ENCODE measurements at places on chromosomes 3 and 15.
A peak's percentile ranks its signal among the peaks of the same experiment; 100 is the strongest.

DNA sequence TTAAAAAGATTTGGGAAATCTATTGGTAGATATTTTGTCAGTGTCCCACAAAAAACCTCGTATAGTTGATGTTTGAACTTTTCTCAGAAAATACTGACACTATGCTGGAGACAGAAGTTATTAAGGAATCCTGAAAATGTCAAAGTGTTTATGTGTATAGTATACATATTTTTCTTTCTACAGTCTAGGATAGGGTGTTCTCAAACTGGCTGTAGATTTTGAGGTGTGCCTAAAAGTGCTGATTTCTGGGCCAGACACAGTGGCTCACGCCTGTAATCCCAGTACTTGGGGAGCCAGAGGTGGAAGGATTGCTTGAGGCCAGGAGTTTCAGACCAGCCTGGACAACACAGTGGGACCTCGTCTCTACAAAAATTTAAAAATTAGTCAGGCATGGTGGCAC lies 322.0 kb downstream of the NLGN1 start:
- no peak for DNase-seq

- peak; percentile 31 for DNase-seq
Measured at GRCh38 chr3:128123156-128123537, 465 bp downstream of the RUVBL1 start.

DNA sequence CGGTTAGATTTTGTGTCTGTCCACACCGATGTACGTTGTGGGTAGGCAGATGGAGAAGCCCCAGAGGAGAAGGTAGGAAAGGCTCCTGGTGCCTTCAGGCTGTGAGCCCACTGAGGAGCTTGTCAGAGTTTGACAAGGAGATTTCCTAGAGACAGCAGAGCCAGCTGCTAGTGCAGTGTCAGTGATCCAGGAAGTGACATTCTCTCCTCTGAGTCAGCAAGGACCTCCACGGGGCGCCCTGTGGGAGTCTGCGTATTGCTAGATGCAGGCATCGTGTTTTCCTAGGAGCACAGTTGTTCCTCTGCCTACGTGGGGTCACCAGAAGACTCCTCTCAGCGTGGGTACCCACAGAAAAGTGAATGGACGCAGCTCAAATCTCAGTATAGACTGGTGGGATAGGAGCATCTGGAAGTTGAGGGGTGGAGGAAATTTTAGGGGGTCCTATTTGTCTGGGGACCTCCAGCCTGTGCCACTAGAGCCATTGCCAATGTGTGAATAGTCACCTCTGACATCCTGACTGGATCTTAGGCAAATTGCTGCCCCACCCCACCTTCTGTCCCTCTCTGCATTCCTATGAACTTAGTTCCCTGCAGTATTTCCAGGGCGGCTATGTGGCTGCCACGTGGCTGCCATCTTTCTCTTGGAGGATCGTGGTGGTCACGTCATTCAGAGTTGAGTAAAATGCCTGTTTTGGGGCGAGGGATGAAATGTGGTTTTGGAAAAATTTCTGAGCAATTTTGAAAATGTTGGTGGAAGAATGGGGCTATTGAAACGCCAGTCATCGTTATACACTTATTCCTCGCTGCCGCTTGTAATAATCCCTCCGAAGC lies 84.8 kb upstream of the KLHL25 start:
- no peak for DNase-seq

DNA sequence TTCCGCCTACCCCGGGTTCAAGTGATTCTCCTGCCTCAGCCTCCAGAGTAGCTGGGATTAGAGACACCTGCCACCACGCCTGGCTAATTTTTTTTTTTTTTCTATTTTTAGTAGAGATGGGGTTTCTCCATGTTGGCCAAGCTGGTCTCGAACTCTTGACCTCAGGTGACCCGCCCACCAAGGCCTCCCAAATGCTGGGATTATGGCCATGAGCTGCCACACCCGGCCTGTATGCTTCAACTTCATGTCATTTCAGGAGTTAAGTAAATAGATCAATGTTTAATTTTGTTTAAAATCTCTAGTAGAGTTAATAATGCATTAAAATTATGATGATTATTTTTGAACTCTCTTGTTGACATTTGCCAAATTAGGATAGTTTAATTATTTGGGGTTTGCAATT lies 121.1 kb upstream of the ALDH1A3 start:
- DNase-seq: no peak

DNA sequence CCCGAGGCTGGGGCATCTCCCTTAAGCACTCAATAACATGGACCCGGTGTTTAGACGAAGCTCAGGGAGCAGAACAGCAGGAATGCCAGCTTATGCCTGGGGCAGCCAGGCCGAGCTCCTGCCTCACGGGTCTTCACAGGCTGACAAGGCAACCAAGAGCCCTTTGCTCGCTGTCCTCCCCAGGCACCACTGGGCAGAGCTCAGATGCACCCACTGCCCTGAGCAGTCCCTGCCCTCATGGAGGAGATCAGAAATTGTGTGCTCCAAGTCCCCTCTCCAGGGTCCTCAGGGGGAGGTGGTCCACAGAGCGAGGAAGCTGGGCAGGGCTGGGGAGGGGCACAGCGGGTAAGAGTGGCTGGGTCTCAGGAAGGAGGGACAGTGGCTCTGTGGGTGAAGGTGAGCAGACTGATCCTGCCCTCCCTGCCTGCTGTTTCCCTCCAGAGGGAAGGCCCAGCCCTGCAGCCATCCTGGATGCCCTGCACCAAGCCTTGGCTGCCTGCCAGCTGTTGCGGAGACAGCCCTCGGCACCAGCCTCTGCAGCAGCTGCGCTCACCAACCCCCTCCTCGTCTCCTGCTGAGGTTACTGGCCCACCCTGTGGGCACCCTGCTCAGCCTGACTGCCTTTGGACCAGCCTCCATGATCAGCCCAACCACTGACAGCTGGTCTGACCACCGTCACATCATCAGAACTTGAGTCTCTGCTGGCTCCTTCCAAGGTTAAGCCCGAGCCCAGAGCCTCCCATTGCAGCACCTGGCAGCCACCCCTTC lies 21.1 kb upstream of the GP9 start:
- no peak for DNase-seq

DNA sequence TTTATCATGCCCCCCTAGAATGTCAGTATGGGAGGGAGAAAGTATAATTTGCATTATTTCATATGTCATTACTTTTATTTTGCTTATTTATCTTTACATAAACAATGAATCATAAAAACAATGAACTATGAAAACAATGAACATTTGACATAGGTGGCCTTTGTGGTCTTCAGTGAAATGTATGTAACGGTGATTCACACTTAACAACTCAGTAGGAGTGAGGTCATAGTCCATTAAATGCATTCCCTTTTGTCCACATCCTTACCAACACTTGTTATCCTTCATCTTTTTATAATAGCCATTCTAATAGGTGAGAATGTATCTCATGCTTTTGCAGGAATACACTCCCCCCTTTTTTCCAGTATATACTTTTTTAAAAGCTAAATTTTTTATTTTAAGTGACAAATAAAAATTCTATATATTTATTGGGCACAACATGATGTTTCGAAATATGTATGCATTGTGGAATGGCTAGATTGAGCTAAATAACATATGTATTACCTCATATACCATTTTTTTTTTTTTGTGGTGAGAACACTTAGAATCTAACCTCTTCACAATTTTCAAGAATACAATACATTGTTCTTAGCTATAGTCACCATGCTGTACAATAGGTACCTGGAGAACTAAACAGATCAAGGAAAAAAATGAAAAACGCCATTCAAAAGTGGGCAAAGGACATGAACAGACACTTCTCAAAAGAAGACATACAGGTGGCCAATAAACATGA lies 189.5 kb downstream of the WDR72 start:
- no peak for DNase-seq

- DNase-seq: no peak
Measured at GRCh38 chr3:71881041-71881440, 96.1 kb upstream of the PROK2 start.

DNA sequence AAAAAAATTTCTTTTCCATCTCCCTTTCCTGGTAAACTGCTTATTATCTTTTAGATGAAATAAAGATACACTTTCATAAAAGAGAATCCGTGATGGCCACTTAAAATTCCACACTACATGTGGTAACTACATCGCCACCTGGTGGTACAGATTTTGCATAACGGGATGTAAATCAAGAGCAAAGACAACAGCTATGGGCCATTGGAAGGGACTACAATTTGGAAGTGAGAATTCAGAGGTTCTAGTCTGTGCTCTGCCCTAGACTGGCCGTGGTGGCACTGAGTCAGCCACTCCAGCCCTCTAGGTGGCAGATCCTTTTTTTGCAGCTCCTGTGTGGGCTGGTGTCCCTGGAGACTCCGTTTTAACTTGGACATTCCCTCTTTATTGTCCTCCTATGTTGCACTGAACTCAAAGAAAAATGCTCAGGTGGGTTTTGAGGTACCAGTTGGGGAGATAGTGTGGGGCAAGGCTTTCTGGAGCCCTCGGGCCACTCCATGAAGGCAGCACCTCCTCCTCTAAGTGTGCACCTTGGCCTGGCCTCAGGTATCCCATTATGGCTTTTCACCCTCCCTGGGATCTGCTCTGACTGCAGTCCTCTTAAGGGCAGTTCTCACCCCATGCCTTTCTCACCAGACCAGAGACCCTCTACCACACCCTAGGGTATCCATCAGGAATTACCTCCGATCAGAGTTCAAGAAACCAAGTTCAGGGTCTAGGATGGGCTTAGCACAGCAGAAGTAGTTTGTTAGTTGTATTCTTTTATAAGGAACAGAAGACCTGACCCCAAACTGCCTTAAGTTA lies 54.9 kb downstream of the SPSB4 start:
- DNase-seq: peak; percentile 19

DNA sequence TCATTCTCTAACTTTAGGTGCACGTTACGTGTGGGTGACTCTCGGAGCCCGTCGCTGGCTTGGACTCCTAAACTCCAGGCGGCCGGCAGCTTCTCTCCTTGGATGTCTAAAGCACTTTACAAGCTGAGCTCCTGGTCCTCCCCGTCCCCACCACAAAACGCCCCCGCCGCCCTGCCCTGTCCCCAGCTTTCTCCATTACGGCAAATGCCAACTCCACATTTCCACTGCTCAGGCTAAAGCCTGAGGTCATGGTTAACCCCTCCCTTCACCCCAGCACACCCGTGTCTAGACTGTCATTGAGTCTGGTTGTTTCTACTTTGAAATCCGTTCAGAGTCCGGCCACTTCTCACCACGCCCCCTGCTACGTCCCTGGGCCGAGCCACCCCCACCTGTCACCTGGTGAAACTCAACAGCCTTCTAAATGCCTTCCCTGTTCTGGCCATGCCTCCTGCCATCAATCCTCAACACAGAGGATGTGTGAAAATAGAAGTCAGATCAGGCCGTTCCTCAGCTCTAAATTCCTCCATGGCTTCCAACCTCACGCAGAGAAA lies 8.1 kb upstream of the PCSK6 start:
- DNase-seq: no peak

DNA sequence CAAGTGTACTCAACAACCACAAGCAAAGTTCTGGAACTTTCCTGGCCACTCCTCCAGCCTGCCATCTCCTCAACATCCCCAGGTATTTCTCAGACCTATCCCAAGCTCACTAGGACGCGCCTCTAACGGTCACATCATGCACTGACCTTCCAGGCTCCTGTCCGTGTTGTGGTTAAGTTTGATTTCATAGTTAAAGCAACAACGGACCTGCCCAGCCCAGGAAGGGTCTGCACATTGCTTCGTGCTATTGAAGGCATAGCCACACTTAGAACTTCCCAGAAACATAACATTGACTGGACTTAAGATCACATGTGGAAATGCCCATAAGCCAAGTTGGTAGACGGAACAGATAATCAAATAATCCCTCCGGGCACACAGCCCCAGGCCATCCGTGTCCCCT lies 85.1 kb downstream of the OCA2 start:
- DNase-seq: no peak

DNA sequence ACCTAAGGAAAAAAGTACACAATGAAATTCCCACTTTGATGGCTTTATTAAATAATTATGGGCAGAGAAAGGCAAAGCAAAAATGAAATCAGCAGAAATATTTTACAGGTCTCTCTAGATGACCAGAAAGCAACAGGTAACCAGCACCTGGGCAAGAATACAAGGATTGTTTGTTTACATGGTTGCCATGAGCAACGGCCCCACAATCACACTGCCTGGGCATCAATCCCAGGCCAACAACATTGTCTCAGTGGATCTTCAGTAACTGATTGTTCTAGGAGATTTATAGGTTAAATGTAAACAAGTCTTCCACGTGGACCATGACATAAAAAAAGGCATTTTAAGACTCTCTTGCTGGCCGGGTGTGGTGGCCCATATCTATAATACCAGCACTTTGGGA lies 82.6 kb downstream of the PDZRN3 start:
- no peak for DNase-seq

DNA sequence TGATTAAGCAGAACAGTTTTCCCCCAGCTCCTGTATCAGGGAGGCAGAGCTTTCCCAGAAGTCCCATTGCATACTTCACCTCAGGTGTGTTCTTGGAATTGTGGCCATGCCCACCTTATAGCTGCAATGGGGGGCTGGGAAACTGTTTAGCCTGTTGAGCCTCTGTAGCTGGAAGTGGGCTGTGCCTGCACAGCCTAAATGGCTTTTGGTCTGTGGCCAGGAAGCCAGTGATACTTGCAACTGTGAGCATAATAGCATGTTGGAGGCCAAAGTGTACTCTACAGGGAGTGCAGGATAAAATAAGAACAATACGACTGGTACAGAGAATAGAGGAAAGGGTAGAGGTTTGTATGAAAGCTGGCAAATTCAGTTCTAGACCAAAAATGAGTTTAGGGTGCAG lies 248.5 kb downstream of the PTPRG start:
- DNase-seq: no peak

GRCh38 chr3:18153571-18154173 lies 271.5 kb downstream of the SATB1 start:
- DNase-seq: no peak

DNA sequence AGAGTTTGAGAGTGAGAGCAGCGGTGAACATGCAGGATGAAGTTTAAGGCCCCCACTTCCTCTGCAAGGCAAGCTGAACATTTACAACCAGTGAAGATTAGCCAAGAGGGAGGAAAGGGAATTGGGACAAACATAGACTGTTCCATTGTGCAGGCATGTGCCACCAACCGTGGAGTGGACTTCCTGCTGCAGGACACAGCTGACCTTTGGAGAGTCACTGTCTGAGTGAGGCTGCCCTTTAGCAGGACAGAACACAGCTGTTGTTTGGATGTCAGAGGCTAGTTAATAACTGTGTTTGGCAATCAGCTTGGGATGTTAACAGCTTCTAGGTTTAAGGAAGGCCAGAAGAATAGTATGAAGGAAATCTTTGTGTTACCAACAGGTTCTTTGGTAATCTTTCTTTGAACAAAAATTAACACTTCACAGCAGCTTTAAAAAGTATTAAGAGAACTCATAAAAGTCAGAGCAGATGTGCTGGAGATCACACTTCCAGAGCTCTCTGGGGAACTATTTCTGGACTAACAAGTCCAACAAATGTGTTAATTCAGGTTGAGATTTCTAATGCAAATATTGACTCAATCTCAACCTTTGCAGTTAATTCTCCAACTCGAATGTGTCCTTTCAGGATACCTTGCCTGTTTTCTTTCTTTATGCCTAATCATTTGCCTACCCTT lies 31.4 kb downstream of the CTDSPL start:
- no peak for DNase-seq

GRCh38 chr3:178646186-178646862 lies 110.1 kb downstream of the KCNMB2 start:
- no peak for DNase-seq

DNA sequence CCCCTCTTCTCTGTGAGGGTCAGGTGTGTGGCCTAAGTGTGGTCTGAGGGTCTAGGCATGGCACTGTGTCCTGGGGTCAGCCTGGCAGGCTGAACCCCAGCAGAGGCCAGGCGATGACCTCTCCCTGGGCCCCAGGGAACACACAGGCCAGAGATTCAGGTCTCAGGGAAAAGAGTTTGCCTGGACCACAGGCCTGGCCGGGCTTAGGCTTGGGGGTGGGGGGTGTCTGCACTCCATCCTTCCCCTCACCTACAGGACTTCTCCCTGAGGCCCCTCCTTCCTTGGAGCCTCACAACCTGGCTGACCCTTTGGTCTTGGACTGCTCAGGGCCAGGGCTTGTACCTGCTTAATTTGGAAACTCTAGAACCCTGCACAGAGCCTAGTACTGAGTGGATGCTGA lies 21.8 kb downstream of the RASGRF1 start:
- DNase-seq: no peak

Data from activated naive CD4-positive, alpha-beta T cell (primary cell).